Uterus (tissue), 4 donors: ENCODE measurements at places on chromosomes 2 and 18. TPM values are rescaled to one million over a fixed set of nuclear protein-coding genes. Genes with fewer than 3 reads are reported as not detected.

- H3K27ac ChIP-seq, result no peak overlapping the region
- H3K4me1 ChIP-seq, result no peaks in the 10 kb centered on the region
- H3K36me3 ChIP-seq, result no peaks in the 10 kb centered on the region
- DNase-seq, result no peak
These were observed 458.8 kb downstream of the PIK3C3 start for GRCh38 chr18:42413870-42414269.

DNA sequence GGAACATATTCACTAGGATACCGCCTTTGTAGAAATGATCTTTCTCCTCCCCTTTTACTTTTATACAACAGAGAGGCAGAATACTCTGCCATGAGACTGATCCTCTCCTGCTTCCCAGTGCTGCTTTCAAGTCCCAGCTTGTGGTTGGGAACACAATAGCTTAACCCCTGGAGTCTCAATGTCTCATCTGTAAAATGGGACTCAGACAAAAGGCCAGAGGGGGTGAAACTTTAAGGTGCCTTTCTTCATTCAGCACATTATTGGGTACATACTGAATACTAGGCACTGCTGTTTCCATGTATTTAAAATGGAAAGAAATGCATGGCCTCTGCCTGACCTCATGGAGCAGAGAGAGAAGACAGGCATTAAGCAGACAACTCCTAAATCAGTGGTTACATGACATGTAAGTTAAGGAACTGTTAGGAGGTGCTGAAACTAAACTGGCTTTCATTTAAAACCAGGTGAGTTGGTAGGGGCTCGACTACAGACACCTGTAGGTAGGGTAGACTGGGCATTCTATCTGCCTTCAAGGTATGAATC lies 53.8 kb downstream of the MAP4K4 start:
- H3K4me1 ChIP-seq, result peaks cover 7% of the 10 kb centered on the region
- H3K27me3 ChIP-seq, result no peaks in the 10 kb centered on the region
- H3K36me3 ChIP-seq, result no peaks in the 10 kb centered on the region
- H3K4me3 ChIP-seq, result no peak overlapping the region

GRCh38 chr2:203722411-203722810 lies 16.0 kb downstream of the CD28 start:
- no peak overlapping the region for H3K4me3 ChIP-seq
- no peaks in the 10 kb centered on the region for H3K36me3 ChIP-seq
- no peak overlapping the region for H3K27ac ChIP-seq
- no peaks in the 10 kb centered on the region for H3K27me3 ChIP-seq

DNA sequence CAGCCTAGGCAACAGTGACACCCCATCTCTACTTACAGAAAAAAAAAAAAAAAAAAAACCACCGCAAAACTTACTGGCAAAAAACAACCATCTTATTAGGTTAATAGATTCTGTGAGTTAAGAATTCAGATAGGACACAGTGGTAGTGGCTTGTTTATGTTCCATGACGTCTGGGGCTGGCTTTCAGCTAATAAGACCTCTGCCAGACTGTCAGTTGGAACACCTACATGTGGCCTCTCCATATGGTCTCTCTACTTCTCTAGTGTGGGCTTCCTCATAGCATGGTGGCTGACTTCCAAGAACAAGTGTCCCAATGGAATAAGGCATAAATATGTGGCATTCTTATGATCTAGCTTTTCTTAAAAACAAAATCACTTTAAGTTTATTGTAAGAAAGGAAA lies 94.0 kb upstream of the OTX1 start:
- H3K4me3 ChIP-seq, result no peak overlapping the region
- DNase-seq, result no peak
- H3K27ac ChIP-seq, result no peak overlapping the region
- H3K36me3 ChIP-seq, result no peaks in the 10 kb centered on the region
- H3K27me3 ChIP-seq, result no peaks in the 10 kb centered on the region
- H3K4me1 ChIP-seq, result no peaks in the 10 kb centered on the region

GRCh38 chr2:25341753-25342371 lies at the start of gene DNMT3A:
Gene DNMT3A (minus strand): TSS chr2:25341925. CDS start chr2:25313984, 27,941 bp downstream.
- peaks cover 8% of the 10 kb centered on the region for H3K4me1 ChIP-seq
- peak within 1 kb of the TSS; percentile 90 for H3K27ac ChIP-seq
- H3K4me3 ChIP-seq, result peak within 1 kb of the TSS; percentile 40

- H3K4me1 ChIP-seq, result no peaks in the 10 kb centered on the region
- H3K36me3 ChIP-seq, result no peaks in the 10 kb centered on the region
- no peak overlapping the region for H3K4me3 ChIP-seq
- no peak for DNase-seq
These were observed 2.5 kb upstream of the PDCL3 start for GRCh38 chr2:100560216-100560830.

DNA sequence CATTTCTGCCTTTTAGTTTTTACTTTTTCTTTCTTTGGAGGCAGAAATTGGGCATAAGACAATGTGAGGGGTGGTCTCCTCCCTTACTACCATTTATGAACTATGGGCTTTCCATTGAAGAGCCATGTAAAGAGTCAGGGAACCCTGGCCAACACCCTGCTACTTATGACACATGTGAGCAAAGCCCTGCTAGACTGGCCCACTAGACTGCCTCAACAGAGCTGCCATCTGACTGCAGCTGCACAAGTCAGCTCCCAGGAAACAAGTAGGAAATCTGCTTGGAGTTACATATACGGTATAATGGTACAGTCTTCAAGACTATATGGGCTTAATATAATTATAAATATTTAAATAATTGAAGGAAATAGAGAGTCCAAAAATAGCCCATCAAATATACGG lies 816.8 kb downstream of the TRIB2 start:
- no peaks in the 10 kb centered on the region for H3K4me1 ChIP-seq
- H3K27ac ChIP-seq, result no peak overlapping the region
- no peak for DNase-seq
- H3K36me3 ChIP-seq, result no peaks in the 10 kb centered on the region
- H3K27me3 ChIP-seq, result no peaks in the 10 kb centered on the region
- no peak overlapping the region for H3K4me3 ChIP-seq

GRCh38 chr2:223611061-223611460 lies 8.9 kb upstream of the SCG2 start:
- DNase-seq, result no peak
- no peaks in the 10 kb centered on the region for H3K36me3 ChIP-seq
- H3K27ac ChIP-seq, result no peak overlapping the region
- H3K4me1 ChIP-seq, result no peaks in the 10 kb centered on the region
- no peaks in the 10 kb centered on the region for H3K27me3 ChIP-seq

- H3K27me3 ChIP-seq, result no peaks in the 10 kb centered on the region
- H3K27ac ChIP-seq, result no peak overlapping the region
- H3K4me3 ChIP-seq, result no peak overlapping the region
- no peaks in the 10 kb centered on the region for H3K4me1 ChIP-seq
- DNase-seq, result no peak
These were observed 5.5 kb upstream of the SMARCAL1 start for GRCh38 chr2:216406826-216407225.

DNA sequence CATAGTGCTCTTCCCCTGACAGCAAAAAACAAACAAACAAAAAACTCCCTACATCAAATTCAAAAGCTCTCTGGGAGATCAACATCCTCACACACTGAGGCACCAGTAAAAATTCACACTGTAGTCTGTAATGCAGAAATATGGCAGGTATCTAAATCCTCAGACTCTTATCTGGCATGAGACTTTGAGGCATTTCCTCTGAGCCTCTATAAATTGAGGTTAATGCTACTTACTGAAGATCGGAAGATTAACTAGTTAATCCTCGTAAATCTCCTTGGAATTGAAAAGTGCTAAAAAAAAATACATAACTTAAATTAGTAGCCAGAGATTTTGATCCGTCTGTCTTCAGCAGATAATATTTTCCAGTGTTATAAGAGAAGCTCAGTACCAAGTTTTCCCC lies 65.0 kb downstream of the AP1S3 start:
- no peaks in the 10 kb centered on the region for H3K4me1 ChIP-seq
- DNase-seq, result no peak
- no peaks in the 10 kb centered on the region for H3K36me3 ChIP-seq
- H3K27me3 ChIP-seq, result no peaks in the 10 kb centered on the region

- peak overlapping the region; percentile 69 for H3K27ac ChIP-seq
- peak overlapping the region; percentile 25 for H3K4me3 ChIP-seq
- H3K36me3 ChIP-seq, result no peaks in the 10 kb centered on the region
- H3K27me3 ChIP-seq, result no peaks in the 10 kb centered on the region
- no peak for DNase-seq
- H3K4me1 ChIP-seq, result no peaks in the 10 kb centered on the region
These were observed 1.2 kb downstream of the TFPI start for GRCh38 chr2:187552828-187553681.

DNA sequence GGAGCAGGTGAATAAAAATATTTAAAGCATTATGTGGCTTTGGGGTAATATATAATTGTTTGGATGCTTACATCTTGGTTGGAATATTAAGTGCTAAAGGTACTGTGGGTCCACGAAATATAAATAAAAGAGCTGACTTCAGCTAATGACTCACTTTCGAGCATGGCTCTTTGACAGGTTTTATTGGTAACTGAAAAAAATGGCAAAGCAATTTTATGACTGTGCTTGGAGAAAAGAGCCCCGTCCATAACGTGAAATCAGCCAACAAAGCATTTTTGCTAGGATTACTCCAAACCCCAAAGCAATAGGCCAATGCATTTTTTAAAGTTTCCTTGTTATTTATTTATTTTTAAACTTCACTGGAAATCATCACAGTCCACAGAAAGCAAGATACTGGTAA lies 397.2 kb upstream of the CDH19 start:
- H3K36me3 ChIP-seq, result no peaks in the 10 kb centered on the region
- no peak overlapping the region for H3K27ac ChIP-seq
- no peaks in the 10 kb centered on the region for H3K27me3 ChIP-seq
- no peaks in the 10 kb centered on the region for H3K4me1 ChIP-seq
- DNase-seq, result no peak

DNA sequence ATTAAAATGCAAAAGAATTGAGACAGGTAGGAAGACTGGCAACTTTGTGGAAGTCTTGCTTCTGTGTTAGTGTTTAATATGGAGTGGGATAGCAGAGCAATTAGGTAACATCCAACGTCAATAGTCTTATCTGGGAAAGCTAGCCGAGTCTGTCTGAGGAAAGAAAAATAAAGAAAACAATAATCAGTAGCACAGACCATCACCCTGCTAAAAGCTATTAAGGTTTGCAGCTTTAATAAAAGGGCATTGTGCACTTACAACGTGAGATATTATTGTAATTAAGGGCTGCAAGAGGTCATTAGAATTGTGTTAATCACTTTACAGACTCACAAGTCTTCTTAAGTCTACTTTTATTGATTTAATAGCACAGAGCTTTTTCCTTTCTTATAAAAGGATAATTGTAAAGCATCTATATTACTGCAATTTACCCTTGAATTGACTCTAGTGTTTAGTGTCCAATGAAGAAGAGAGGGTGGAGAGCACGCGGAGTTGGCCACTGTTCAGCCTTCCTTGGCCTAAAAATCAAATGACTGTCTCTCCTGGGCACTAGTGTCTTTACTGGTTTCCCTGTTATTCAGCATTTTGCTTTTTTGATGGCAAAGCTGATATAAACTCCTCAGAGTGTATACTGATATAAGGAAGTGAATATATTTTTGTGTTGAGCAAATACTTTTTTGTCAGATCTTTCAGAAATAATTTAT lies 2.0 kb downstream of the CDH7 start:
- no peaks in the 10 kb centered on the region for H3K4me1 ChIP-seq
- H3K27ac ChIP-seq, result no peak overlapping the region
- no peaks in the 10 kb centered on the region for H3K36me3 ChIP-seq
- H3K27me3 ChIP-seq, result peaks cover 3% of the 10 kb centered on the region

DNA sequence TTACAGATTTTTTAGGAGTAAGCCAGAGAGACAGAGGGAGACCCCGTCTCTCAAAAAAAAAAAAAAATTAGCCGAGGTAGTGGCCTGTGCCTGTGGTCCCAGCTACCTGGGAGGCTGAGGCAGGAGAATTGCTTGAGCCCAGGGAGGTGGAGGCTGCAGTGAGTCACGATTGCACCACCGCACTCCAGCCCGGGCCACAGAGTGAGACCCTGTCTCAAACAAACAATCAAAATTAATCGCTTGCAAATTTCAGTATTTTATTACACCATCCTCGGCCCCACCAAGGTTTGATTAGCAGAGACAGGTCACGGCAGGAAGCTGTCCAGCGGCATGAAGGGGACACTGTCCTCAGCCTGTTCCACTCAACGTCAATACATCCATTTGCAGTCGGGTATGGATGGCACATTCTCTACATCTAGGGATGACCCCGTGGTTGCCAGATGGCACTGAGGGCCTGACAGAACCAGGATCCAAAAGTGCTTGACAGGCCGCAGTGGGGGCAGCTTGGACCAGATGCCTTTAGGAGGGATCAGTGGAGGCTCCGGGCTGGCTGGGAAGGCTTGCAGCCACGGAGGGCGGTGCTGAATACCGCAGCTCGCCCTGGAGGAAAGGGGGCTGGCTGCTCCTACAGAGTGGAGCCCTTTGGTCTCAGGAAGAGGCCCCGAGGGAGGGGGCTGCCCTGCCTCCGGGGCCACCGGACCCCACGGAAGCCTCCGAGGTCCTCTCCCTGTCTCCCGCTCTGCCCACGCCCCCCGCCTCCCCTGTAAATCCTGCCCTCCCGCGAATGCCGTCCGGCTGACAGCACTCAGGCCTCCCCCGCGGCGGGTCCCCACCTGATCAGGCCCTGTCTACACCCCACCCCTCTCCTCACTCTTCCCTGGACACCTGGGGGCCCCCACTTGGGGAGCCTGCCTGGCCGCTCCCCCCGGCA lies 13.1 kb downstream of the ASPRV1 start:
- no peak overlapping the region for H3K27ac ChIP-seq
- H3K4me3 ChIP-seq, result no peak overlapping the region
- no peak for DNase-seq
- H3K36me3 ChIP-seq, result no peaks in the 10 kb centered on the region
- no peaks in the 10 kb centered on the region for H3K27me3 ChIP-seq

GRCh38 chr18:24491927-24492834 lies 31.7 kb downstream of the HRH4 start:
- no peak overlapping the region for H3K27ac ChIP-seq
- no peaks in the 10 kb centered on the region for H3K27me3 ChIP-seq
- H3K36me3 ChIP-seq, result no peaks in the 10 kb centered on the region
- no peak for DNase-seq
- no peak overlapping the region for H3K4me3 ChIP-seq
- H3K4me1 ChIP-seq, result no peaks in the 10 kb centered on the region

- no peak for DNase-seq
- no peaks in the 10 kb centered on the region for H3K4me1 ChIP-seq
- H3K27ac ChIP-seq, result no peak overlapping the region
These were observed 305.6 kb upstream of the ZEB2 start for GRCh38 chr2:144825331-144826020.

GRCh38 chr2:97761192-97761591 lies 47.8 kb downstream of the ZAP70 start:
- H3K4me3 ChIP-seq, result no peak overlapping the region
- no peaks in the 10 kb centered on the region for H3K36me3 ChIP-seq
- DNase-seq, result no peak
- no peaks in the 10 kb centered on the region for H3K27me3 ChIP-seq
- H3K4me1 ChIP-seq, result no peaks in the 10 kb centered on the region

DNA sequence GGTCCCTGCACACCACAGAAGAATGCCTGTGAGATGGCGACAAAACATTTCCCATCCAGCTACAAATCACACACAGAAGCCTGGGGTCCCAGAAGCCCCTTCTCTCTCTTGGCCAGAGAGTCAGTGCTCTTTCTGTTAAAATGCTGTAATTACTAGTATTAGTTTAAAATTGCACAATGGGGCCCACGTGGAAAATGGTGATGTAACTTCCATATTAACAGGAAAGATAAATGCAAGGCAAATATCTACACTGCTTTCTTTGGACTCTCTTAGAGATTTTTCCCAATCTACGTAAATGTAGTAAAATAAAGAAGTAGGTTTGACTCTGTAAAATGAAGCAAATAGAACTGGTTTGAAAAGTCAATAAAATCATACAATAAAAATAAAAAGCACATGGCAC lies 113.9 kb upstream of the TFCP2L1 start:
- H3K27ac ChIP-seq, result no peak overlapping the region
- no peak overlapping the region for H3K4me3 ChIP-seq
- no peak for DNase-seq
- no peaks in the 10 kb centered on the region for H3K27me3 ChIP-seq
- no peaks in the 10 kb centered on the region for H3K36me3 ChIP-seq

Gene TUBA3E
- total RNA-seq, result 12.8 TPM

Gene CTAGE1
- not detected for total RNA-seq

Gene HOXD13
- not detected for total RNA-seq

Gene HYCC2
- total RNA-seq, result 33.4 TPM

Gene CYTIP
- 2.6 TPM for total RNA-seq
